ENCODE measurements at places on chromosomes 2 and 18. TPM values are rescaled to one million over a fixed set of nuclear protein-coding genes. Genes with fewer than 3 reads are reported as not detected.
A peak's percentile ranks its signal among the peaks of the same experiment; 100 is the strongest.

- no peaks in the 10 kb centered on the region for H3K4me1 ChIP-seq
- H3K36me3 ChIP-seq = no peaks in the 10 kb centered on the region
- no peak overlapping the region for H3K4me3 ChIP-seq
- DNase-seq = no peak
- H3K27me3 ChIP-seq = no peaks in the 10 kb centered on the region
Measured at GRCh38 chr2:123362671-123363440, 662.2 kb upstream of the CNTNAP5 start.

DNA sequence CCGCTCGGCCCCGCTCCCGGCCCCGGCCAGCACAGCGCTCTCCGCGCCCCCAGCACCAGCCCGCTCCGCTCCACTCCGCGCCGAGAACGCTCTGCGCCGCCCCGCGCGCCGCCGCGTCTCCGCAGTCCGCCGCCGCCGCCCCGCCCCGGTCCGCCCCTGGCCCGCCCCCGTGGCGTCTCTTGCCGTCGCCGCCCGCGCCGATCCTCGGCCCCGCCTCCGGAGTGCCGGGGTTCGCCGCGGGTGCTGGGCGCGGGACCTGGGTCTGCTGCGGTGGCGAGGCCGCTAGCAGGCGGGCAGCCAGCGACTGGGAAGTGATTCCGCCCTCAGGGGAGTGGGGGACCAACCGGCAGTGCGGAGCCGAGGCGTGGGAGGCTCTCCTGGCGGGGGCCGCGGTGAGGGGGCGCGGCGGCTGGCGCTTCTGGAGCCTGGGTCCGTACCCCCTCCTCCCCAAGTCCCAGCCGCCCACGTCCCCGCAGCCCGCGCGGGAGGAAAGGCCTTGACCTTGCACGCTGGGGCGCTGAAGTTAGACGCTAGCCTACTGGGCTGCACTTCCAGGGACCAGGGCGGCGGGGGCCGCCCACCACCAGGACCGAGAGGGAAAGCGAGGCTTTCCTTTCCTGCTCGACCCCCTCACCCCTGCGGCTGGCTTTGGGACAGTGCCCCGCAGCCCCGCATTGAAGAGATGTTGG lies at the start of gene HS6ST1:
TSS of gene HS6ST1 (minus strand) at position 93 of the 689 bp plus-strand sequence. CDS start 305 bp downstream, outside the sequence.
- H3K4me3 ChIP-seq = peak within 1 kb of the TSS; percentile 87
- H3K36me3 ChIP-seq = no peaks in the 10 kb centered on the region
- no peaks in the 10 kb centered on the region for H3K27me3 ChIP-seq
- peaks cover 11% of the 10 kb centered on the region for H3K4me1 ChIP-seq
- H3K27ac ChIP-seq = peak within 1 kb of the TSS; percentile 57

GRCh38 chr18:13482618-13482945 lies 243.8 kb downstream of the FAM210A start:
- DNase-seq = no peak
- no peak overlapping the region for H3K27ac ChIP-seq

- no peak overlapping the region for H3K4me3 ChIP-seq
- H3K4me1 ChIP-seq = no peaks in the 10 kb centered on the region
- DNase-seq = no peak
- H3K27me3 ChIP-seq = no peaks in the 10 kb centered on the region
- no peak overlapping the region for H3K27ac ChIP-seq
Measured at GRCh38 chr2:3430172-3430571, 50.7 kb downstream of the TRAPPC12 start.

DNA sequence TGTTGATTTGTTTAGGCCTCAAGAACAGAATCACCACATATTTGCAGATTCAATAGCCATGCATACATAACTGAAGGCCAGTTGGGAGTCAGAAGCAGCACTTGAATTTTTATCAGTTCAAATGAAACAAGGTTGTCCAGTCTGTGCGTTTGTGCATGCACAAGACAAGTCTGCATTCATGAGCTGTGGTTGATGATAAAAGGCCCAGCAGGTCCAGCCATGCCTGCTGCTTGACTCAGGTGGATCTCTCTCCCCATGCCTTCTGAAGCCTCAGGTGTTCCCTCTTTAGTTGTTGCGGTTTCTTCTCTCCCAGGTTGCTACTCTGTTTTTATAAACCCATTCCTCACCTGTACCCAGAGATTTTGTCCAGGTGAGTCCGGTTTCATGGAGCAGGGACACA lies 124.5 kb downstream of the CCDC102B start:
- DNase-seq = no peak
- H3K4me1 ChIP-seq = no peaks in the 10 kb centered on the region
- H3K27me3 ChIP-seq = no peaks in the 10 kb centered on the region

DNA sequence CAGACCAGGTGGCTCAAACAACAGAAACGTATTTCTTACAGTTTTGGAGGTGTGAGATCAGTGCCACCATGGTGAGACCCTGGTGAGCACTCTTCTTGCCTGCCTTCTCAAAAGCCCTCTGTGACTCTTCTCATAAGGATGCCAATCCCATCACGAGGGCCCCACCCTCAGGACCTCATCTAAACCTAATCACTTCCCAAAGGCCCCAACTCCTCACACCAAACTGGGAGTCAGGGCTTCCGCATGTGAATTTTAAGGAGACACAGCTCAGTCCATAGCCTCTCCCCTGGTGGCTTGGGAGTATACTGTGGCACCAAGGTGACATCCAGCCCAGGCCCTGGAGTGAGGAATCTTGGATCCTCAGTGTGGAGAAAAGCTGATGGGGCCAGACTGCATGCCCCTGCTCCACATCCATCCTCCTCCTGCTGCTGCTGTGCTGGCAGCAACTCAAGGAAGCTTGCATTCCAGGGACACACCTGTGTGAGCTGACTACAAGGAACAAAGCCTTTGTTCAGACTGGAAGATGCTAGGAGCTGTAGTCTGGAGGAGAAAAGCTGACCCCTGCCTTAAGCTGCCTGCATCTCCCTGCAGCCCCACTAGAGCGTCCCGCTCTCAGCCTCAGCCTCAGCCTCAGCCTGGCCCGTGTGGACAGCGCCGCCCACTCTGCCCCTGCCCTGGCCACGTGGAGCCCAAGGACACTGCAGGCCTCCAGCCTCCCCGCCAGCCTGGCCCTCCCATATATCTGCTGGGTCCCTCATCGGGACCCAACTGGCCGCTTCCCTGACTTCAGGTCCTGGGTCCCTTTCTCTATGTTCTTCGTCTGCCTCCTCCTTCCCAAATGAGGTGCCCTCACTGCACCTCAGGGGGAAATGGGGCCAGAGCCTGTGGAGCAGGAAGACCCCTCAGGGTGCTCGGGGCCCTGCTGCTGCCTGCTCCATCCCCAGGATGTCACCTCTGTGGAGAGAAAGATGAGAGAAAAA lies 87.8 kb upstream of the RAB6C start:
- H3K36me3 ChIP-seq = no peaks in the 10 kb centered on the region
- no peaks in the 10 kb centered on the region for H3K4me1 ChIP-seq
- no peak for DNase-seq
- H3K4me3 ChIP-seq = no peak overlapping the region
- no peaks in the 10 kb centered on the region for H3K27me3 ChIP-seq
- no peak overlapping the region for H3K27ac ChIP-seq

- H3K4me3 ChIP-seq = no peak overlapping the region
- peaks cover 4% of the 10 kb centered on the region for H3K4me1 ChIP-seq
- DNase-seq = no peak
- H3K36me3 ChIP-seq = no peaks in the 10 kb centered on the region
Measured at GRCh38 chr2:33617989-33618388, 18.9 kb upstream of the FAM98A start.

GRCh38 chr2:128279786-128280157 lies 38.9 kb downstream of the HS6ST1 start:
- H3K4me1 ChIP-seq = peaks cover 19% of the 10 kb centered on the region
- no peak overlapping the region for H3K27ac ChIP-seq
- no peaks in the 10 kb centered on the region for H3K36me3 ChIP-seq
- DNase-seq = no peak
- H3K27me3 ChIP-seq = no peaks in the 10 kb centered on the region

DNA sequence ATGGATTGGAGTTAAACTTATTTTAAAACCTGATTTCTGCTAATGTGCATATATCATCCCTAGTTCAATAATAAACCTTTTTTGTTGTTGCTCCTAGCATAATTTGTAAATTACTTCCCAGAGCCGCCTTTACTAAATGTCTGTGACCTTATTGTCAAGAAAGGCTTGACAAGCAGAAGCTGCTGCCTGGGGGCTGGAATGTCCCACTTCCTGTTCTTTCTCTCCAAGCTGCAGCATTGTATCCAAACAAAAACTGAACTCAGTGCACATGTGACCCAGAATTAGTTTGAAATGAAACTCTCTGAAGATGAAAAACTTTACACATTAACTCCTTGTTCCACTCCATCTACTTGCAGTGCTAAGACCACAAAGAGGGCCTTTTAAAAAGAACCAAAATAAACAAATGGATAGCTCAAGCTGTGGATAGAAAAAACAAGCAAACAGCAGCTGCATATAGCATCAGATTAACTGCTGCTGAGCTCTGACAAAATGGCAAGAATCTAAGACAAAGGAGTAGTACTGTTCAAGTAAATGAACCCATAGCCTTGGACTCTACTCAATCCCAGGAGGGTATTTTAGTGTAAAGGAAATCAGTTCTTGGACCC lies 99.8 kb upstream of the NEUROD1 start:
- no peak overlapping the region for H3K4me3 ChIP-seq
- H3K4me1 ChIP-seq = no peaks in the 10 kb centered on the region
- no peaks in the 10 kb centered on the region for H3K36me3 ChIP-seq

DNA sequence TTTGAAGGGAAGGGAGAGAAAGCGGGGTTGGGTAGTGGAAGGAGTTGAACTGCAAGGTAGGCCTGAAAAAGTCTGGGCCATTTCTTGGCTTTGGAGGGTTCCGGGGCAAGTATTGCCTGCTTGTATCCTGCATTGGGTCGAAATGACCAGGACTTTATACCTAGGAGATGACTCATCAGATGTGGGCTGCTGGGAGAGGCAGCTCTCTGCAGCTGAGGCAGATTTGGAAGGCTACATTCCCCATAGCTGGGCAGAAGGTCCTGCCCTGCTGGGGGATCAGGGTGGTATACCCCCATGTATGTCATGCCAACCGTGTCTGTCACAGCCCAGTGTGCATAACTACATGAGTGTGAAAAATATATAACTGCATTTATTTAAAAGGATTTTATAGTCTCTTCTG lies 171.8 kb upstream of the SPRED2 start:
- H3K36me3 ChIP-seq = no peaks in the 10 kb centered on the region
- DNase-seq = no peak
- no peak overlapping the region for H3K27ac ChIP-seq
- H3K4me1 ChIP-seq = no peaks in the 10 kb centered on the region
- H3K27me3 ChIP-seq = no peaks in the 10 kb centered on the region
- H3K4me3 ChIP-seq = no peak overlapping the region

DNA sequence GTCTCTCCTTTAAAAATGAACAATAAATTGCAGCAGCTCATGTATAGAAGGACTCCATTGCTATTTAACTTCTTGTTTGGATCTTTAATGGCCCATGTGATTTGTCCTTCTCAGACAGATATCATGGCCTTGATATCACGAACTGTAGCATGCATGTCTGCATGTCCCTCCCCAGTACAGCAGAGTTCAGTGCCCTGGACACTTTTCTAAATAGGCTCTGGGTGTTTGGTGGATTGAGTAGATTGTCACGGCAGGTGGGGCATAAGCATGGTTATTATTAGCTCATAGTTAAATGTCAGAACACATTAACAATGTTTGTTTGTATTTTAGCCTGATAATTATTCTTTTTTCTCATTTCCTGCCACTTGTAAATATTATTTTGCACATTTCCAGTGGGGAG lies 118.3 kb downstream of the LRRTM1 start:
- no peaks in the 10 kb centered on the region for H3K36me3 ChIP-seq
- no peak for DNase-seq
- no peak overlapping the region for H3K4me3 ChIP-seq
- no peaks in the 10 kb centered on the region for H3K27me3 ChIP-seq
- no peak overlapping the region for H3K27ac ChIP-seq

DNA sequence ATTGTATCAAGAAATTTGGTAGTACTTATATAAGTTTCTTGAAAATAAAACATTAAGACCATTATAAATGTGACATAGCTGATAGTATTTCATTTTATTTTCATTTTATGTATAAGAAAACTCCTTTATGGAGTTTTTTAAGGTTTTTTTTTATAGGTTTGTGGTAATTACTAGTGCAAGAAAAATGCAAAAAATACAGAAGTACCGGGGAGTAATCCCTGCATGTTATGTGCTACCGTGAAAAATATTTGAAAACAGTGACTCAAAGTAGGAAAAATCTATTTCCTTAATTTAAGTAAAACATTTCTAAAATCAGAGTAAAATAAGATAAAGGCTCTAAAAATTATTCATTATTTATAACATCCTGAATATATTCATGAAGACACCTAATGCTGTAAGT lies 21.6 kb downstream of the ZSWIM2 start:
- H3K36me3 ChIP-seq = no peaks in the 10 kb centered on the region
- H3K27me3 ChIP-seq = no peaks in the 10 kb centered on the region
- no peak overlapping the region for H3K27ac ChIP-seq
- H3K4me3 ChIP-seq = no peak overlapping the region

DNA sequence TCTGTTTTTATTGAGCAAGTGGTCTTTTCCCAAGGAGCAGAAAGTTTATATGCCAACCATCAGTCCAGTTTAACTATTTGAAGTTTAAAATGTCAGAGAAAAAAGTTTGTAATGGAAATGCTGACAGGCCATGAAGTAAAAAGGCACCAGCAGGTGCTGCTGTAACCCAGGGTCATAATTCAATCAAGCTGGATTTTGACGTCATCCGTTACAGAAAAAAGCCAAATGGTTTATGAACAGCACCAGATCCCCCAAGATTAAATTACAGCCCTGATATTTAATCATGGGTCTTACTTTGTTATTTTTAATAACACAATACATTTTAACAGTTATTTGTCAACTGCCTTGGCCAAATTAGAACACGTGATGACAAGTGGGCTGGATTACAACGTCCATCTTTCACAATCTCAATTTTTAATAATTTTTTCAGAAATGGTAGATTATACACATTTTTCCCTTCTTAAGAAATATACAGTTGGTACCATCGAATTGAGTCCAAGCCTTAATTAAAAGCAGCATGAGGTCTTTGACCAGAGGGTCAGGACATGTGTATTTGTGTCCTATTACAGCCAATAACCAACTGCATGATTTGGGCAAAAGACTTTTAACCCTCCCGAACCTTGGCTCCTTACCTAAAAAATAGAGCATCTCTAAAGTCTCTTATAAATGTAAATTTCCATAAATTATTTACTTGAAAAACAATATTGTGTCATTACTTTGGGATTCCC lies 10.0 kb downstream of the TCF4 start:
- DNase-seq = no peak
- H3K4me3 ChIP-seq = no peak overlapping the region
- no peak overlapping the region for H3K27ac ChIP-seq
- no peaks in the 10 kb centered on the region for H3K27me3 ChIP-seq

- no peak for DNase-seq
- H3K36me3 ChIP-seq = no peaks in the 10 kb centered on the region
- no peak overlapping the region for H3K27ac ChIP-seq
- no peaks in the 10 kb centered on the region for H3K4me1 ChIP-seq
- H3K27me3 ChIP-seq = no peaks in the 10 kb centered on the region
Measured at GRCh38 chr18:59980188-59980637, 80.4 kb downstream of the PMAIP1 start.

- no peak for DNase-seq
- no peak overlapping the region for H3K4me3 ChIP-seq
- no peaks in the 10 kb centered on the region for H3K36me3 ChIP-seq
- no peak overlapping the region for H3K27ac ChIP-seq
- peaks cover 3% of the 10 kb centered on the region for H3K4me1 ChIP-seq
Measured at GRCh38 chr2:54979321-54980044, 70.8 kb downstream of the RTN4 start.

GRCh38 chr2:231348173-231348572 lies 47.3 kb upstream of the B3GNT7 start:
- no peaks in the 10 kb centered on the region for H3K27me3 ChIP-seq
- no peaks in the 10 kb centered on the region for H3K36me3 ChIP-seq
- no peaks in the 10 kb centered on the region for H3K4me1 ChIP-seq
- H3K4me3 ChIP-seq = no peak overlapping the region

The IL37 gene
- total RNA-seq = not detected

The GLI2 gene
- 39.1 TPM for total RNA-seq

The CHRND gene
- not detected for total RNA-seq

The CYTIP gene
- 6.1 TPM for total RNA-seq

The GKN1 gene
- not detected for total RNA-seq

The POTEJ gene
- not detected for total RNA-seq

The CD8B2 gene
- total RNA-seq = 0.07 TPM

The KIF3C gene
- 7.2 TPM for total RNA-seq

The ITGAV gene
- total RNA-seq = 79.2 TPM

The SIX2 gene
- total RNA-seq = not detected
